ENCODE measurements at places on chromosomes 2 and 18. TPM values are rescaled to one million over a fixed set of nuclear protein-coding genes. Genes with fewer than 3 reads are reported as not detected.

The MAP2 gene
- total RNA-seq = 0.39 TPM

DNA sequence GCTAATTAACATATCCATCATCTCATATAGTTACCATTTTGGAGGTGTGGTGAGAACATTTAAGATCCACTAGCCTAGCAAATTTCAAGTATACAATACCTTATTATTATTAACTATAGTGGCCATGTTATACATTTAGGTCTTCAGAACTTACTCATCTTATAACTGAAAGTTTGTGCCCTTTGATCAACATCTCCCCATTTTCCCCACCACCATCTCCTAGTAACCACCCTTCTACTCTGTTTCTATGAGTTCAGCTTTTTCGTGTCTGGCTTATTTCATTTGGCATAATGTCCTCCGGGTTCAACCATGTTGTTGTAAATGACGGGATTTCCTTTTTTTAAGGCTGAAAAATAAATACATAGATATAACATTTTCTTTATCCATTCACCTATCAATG is 15.9 kb downstream of the NEURL3 start:
- H3K36me3 ChIP-seq = peaks cover 7% of the 10 kb centered on the region
- peak overlapping the region; percentile 29 for H3K27ac ChIP-seq
- H3K27me3 ChIP-seq = no peaks in the 10 kb centered on the region
- peaks cover 56% of the 10 kb centered on the region for H3K4me1 ChIP-seq

DNA sequence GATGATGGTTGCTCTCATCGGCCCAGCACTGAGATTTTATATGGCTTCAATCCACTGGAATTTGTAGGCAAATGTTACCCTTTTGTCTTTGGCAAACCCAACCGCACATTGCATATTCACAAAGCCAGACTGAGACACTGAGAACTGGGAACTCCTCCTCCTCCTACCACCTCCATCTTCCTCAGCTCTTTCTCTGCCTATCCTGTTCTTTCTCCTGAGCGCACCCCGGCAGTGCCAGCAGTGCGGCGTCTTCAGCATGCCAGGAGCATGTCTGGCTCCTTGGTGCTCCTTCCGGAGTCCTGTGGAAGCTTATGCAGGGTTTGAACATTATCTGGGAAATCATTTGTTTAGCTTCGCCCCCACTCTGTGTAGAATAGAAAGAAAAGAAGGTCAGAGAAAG is 50.8 kb downstream of the TRIB2 start:
- no peaks in the 10 kb centered on the region for H3K36me3 ChIP-seq
- no peak overlapping the region for H3K4me3 ChIP-seq
- no peak overlapping the region for H3K27ac ChIP-seq
- peaks cover 8% of the 10 kb centered on the region for H3K27me3 ChIP-seq
- DNase-seq = no peak
- peaks cover 2% of the 10 kb centered on the region for H3K4me1 ChIP-seq

GRCh38 chr2:108236676-108237335 is 3.0 kb upstream of the SULT1C3 start:
- H3K4me1 ChIP-seq = no peaks in the 10 kb centered on the region
- no peaks in the 10 kb centered on the region for H3K36me3 ChIP-seq
- DNase-seq = no peak
- peaks cover 5% of the 10 kb centered on the region for H3K27me3 ChIP-seq

DNA sequence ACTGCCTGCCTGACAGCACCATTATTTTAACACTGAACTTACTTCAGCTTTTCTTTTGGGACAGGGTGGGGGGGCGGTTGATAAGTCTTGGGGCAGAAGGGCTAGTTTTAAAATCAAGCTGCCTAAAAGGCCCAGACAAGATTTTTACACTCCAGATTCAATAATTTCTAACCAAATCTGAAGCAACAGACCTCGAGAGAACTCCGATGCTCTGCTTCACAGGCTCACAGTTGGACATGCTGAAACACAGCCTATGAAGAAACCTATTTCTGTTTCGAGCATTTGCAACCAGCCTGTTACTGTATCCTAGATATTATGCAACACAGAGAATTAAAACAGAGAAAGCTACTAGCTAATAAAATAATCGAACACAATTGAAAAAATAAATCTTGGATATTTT is 1.3 kb upstream of the MYT1L start:
- no peaks in the 10 kb centered on the region for H3K36me3 ChIP-seq
- no peaks in the 10 kb centered on the region for H3K4me1 ChIP-seq
- no peak overlapping the region for H3K4me3 ChIP-seq
- no peak for DNase-seq
- H3K27me3 ChIP-seq = peaks cover 5% of the 10 kb centered on the region
- no peak overlapping the region for H3K27ac ChIP-seq

- no peak for DNase-seq
- H3K36me3 ChIP-seq = no peaks in the 10 kb centered on the region
- peaks cover 3% of the 10 kb centered on the region for H3K4me1 ChIP-seq
- H3K4me3 ChIP-seq = no peak overlapping the region
- H3K27me3 ChIP-seq = peaks cover 13% of the 10 kb centered on the region
These were observed 451.4 kb downstream of the EIPR1 start for GRCh38 chr2:2926009-2926857.

DNA sequence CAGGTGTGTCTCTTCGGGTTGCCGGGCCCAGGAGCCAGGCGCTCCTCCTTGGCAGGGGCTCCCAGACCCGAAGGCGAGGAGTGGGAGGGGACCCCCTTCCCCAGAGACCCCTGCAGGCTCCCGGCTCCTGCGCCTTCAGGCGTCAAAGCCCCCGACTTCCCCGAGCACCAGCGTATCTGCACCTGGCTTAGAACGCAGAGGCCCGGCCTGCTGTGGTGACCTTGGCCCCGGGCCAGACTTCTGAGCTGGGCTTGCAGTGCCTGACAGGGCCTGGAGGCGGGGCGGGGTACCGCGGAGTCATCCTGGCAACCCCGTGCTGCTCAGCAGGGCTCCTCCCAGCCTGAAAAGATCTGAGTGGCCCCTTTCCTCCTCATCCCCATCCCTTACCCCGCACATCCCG is 27.0 kb downstream of the SKA1 start:
- peaks cover 2% of the 10 kb centered on the region for H3K4me1 ChIP-seq
- no peak overlapping the region for H3K27ac ChIP-seq
- H3K36me3 ChIP-seq = no peaks in the 10 kb centered on the region
- H3K27me3 ChIP-seq = peaks cover 46% of the 10 kb centered on the region
- no peak overlapping the region for H3K4me3 ChIP-seq
- peak; percentile 58 for DNase-seq

DNA sequence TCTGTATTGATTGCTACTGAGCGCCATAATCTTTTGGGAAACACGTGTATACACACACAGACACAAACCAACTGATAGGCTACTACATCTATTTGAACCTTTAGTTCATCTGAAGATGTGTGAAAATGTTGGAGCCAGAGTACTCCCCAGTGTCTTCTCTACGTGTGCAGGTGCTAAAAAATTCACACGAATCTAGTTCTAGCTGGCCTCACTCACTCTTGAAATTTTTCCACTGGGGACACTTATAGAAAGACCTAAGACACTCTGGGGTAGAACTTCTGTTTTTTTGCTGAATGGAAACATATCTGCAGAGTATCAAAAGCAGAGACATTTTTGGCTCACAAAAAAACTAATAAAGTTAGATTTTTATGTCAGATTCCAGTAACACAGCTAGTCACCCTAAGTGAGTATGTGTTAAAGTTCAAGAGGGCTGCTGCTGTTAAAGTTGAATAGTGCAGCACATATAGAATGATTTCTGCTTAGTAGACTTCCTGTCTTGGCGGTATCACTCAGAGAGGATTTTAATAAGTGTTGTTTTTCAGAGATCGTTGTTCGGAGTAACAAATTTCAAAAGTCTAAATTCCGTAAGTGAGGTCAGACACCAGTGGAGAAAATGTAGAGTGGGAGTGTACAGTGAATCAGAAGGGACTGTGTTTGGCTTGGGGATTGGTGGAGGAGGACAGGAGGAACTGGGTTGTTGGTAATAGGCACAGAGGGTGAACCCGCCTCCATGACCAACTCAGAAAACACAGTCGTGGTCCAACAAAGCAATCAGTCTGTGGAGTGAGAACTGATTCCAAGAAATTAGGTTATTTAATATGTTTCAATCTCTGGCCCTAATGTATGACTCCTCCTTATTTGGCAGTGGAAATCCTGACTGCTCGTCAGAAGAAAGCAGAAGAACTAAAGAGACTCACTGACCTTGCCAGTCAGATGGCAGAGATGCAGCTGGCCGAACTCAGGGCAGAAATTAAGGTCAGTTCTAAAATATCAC is 43.1 kb downstream of the KCTD18 start:
- H3K27ac ChIP-seq = peak overlapping the region; percentile 91
- H3K4me1 ChIP-seq = peaks cover 55% of the 10 kb centered on the region
- H3K4me3 ChIP-seq = peak overlapping the region; percentile 44
- H3K27me3 ChIP-seq = no peaks in the 10 kb centered on the region

DNA sequence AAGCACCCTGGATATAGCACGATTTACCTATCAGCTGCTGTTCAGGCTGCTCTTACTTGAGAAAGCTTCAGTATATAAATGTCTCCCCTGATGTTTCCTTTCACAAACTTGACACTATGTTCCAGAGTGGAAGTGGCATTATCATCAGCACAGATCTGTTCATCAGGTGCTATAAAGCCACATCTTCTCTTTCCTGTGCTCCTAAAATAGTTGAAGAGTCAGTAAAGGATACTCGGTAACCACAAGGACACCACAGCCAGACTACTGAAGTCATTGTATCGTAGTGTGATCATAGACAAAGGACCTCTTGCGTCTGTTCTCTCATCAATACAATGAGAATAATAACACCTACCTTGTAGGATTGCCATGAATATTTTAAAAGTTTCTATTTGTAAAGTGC is 841.0 kb upstream of the CELF4 start:
- no peak for DNase-seq
- peaks cover 4% of the 10 kb centered on the region for H3K4me1 ChIP-seq
- H3K4me3 ChIP-seq = no peak overlapping the region

DNA sequence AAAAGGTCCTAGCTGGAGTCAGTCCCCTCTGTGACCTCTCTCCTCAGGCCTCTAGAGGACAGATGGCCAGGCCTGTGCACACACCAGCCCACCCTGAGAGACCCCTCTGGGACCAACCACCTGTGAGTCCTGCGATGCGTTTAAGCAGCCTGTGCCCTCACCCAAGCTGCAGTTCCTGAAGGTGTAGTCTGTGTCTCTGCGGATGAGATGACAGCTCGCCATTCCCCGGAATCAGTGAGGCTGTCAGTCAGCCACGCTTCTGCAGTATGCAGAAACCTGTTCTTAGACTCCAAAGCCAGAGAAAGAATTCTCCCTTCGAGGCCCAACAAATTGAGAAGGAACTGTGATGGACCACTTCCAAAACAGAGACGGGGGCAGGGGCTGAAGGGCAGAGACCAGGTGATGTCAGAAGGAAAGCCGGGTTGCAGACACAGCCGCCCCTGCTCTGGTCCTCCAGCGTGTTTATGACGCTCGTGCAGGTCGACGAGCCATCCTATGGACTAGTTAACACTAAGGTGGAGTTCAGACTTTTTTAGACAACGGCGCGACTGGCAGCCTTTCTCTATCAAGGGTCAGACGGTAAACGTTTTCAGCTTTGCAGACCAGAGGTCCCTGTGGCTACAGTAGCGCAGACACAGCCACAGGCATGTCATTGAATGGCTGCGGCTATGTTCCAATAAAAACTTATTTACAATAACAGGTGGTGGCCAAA is 10.2 kb downstream of the MTERF4 start:
- H3K36me3 ChIP-seq = peaks cover 59% of the 10 kb centered on the region
- no peaks in the 10 kb centered on the region for H3K27me3 ChIP-seq
- no peak overlapping the region for H3K4me3 ChIP-seq
- DNase-seq = no peak
- peaks cover 34% of the 10 kb centered on the region for H3K4me1 ChIP-seq

DNA sequence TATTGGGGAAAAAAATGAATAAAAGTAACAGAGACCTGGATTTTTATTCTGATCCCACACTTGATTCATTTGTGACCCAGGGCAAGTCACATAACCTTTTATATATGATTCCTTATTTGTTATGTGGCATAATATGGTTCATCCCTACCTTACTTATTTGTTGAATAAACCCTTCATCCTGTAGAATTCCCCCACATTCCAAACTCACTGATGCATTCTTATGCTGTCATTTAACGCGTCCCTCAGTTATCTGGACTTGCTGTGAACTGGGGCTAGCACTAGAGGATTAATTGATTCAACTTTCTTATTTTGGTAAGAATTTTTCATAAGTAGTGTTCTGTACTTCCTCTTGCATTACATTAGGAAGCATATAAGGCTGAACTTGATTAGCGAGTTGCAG is 384.7 kb upstream of the RAB12 start:
- no peak overlapping the region for H3K27ac ChIP-seq
- peaks cover 2% of the 10 kb centered on the region for H3K36me3 ChIP-seq
- H3K27me3 ChIP-seq = no peaks in the 10 kb centered on the region
